ENCODE measurements at places on chromosomes 7 and 10. TPM values are rescaled to one million over a fixed set of nuclear protein-coding genes. Genes with fewer than 3 reads are reported as not detected.

GRCh38 chr10:63391812-63392211 is 74.0 kb downstream of the JMJD1C start:
- H3K36me3 ChIP-seq: peaks cover 6% of the 10 kb centered on the region
- H3K27ac ChIP-seq: no peak overlapping the region
- H3K4me3 ChIP-seq: no peak overlapping the region
- DNase-seq: no peak
- H3K4me1 ChIP-seq: no peaks in the 10 kb centered on the region

The CPVL gene
- 35.6 TPM for total RNA-seq

DNA sequence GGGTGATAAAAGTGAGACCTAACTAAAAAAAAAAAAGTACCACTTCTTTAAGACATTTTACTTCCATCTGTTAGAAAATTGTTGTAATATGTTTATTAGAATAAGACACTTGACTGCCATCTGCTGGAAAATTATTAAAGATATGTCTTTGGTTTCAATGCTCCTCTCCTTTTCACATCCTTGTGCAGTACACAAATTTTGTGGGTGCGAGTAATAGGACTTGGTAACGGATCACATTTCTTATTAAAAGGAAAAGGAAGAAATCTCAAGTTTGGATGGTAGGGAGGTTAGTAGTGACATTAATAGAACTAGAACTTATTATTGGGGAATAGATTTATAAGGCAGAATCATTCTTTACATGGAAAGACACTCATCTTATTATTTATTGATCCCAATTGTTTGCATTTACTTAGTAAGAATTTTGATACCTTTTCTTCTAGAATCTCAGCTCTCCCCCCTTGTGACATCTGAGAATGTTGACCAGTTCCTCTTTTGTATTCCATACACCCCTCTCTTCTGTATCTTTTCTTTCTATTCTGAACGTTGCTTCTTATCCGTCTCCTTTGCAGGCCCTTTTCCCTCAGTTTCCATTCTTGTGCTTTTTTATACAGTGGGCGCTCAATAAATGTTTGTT is 43.0 kb upstream of the RPA3 start:
- H3K4me1 ChIP-seq: no peaks in the 10 kb centered on the region
- H3K27me3 ChIP-seq: no peaks in the 10 kb centered on the region
- no peak overlapping the region for H3K4me3 ChIP-seq
- DNase-seq: no peak

- peaks cover 16% of the 10 kb centered on the region for H3K36me3 ChIP-seq
- H3K27ac ChIP-seq: no peak overlapping the region
- DNase-seq: no peak
- no peaks in the 10 kb centered on the region for H3K4me1 ChIP-seq
- H3K4me3 ChIP-seq: no peak overlapping the region
- H3K27me3 ChIP-seq: no peaks in the 10 kb centered on the region
Measured at GRCh38 chr7:98359395-98359794, 41.5 kb downstream of the BAIAP2L1 start.

DNA sequence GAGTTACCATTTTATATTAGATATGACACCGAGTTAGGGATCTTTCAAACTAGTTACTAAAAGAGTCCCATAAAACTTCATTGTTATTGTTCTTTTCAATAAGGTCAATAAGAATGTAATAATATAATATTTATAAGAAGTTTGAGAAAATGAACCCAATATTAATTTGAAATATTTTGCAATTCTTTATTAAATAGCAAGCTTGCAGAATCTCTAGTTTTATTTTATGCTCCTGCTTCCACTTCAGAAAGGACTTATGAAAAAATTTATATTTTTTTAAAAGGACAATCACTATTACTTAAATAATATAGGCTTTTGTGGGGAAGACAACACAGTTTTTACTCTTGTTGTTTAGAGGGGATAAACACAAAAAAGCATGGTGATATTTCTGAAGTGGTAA is 47.9 kb downstream of the LUC7L2 start:
- no peak for DNase-seq
- peaks cover 94% of the 10 kb centered on the region for H3K36me3 ChIP-seq
- H3K27me3 ChIP-seq: no peaks in the 10 kb centered on the region
- H3K4me3 ChIP-seq: no peak overlapping the region
- no peaks in the 10 kb centered on the region for H3K4me1 ChIP-seq

The EIF4H gene
- 489 TPM for total RNA-seq

- H3K4me3 ChIP-seq: no peak overlapping the region
- H3K27me3 ChIP-seq: no peaks in the 10 kb centered on the region
Measured at GRCh38 chr7:151077705-151078232, 2.8 kb downstream of the FASTK start.

The CYP17A1 gene
- total RNA-seq: not detected

The SAMD9L gene
- not detected for total RNA-seq

- H3K4me3 ChIP-seq: no peak overlapping the region
- peak; percentile 46 for DNase-seq
- no peaks in the 10 kb centered on the region for H3K36me3 ChIP-seq
- no peaks in the 10 kb centered on the region for H3K4me1 ChIP-seq
Measured at GRCh38 chr7:130356876-130357611, 12.4 kb downstream of the CPA5 start.

DNA sequence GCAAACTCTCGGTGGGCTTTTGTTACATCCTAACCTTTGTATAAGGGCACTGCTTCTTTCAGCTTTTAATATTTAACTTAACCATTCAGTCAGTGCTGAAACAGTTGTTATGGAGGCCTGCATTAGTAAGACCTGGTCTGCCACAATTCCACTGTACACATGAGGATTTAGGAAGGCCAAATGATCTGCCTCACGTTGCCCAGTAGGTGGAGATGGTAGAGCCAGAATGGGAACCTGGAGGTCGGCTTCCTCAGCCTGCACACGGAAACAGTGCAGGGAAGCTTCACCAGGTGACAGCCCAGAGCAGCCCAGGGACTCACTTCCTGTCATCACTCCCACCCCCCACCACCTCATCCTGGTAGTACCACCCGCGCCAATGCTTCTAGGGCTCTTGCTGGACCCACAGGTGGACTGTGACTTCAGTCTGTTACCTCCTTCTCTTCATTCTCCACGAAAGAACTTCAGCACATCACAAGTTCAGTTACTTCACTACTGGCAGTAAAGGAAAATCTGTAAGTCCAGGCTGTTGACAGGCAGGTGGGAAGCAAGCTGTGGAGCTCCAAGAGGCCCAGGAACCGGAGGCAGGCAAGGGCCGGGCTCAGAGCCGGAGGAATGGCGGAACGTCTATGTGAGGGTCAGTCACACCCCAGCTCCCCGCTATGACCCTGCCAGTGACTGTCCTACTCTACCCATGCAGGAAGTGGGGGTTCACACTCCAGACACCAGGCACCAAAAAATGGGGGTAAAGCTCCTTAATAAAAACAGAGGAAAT is 480.3 kb upstream of the C7orf33 start:
- no peaks in the 10 kb centered on the region for H3K27me3 ChIP-seq
- H3K27ac ChIP-seq: no peak overlapping the region
- no peaks in the 10 kb centered on the region for H3K4me1 ChIP-seq
- DNase-seq: peak; percentile 66

- no peak overlapping the region for H3K27ac ChIP-seq
- no peaks in the 10 kb centered on the region for H3K27me3 ChIP-seq
- no peak overlapping the region for H3K4me3 ChIP-seq
Measured at GRCh38 chr10:123854003-123854402, 37.6 kb downstream of the CPXM2 start.

The SP8 gene
- 4.0 TPM for total RNA-seq

GRCh38 chr10:132301371-132302330 is 6.1 kb downstream of the STK32C start:
- no peak overlapping the region for H3K27ac ChIP-seq
- H3K36me3 ChIP-seq: no peaks in the 10 kb centered on the region
- peak; percentile 36 for DNase-seq
- H3K4me3 ChIP-seq: no peak overlapping the region

DNA sequence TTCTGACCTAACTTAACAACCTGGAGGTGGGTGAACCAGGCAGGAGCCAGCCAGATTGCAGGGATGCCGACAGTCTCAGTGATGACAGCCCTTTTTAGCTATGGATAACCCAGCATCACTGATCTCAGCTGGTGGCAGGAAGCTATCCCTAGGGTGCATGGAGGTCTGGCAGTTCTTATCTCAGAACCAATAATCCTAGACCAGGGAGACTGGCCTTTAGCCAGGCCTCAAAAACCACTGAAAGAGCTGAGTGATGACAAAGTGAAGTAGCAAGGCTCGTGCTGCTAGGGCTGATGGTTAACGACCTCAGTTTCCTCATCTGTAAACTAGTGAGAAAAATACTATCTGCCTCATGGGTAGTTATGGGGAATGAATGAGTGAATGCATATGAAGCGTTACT is 112.5 kb downstream of the RALA start:
- H3K27ac ChIP-seq: no peak overlapping the region
- peaks cover 6% of the 10 kb centered on the region for H3K4me1 ChIP-seq
- H3K4me3 ChIP-seq: peak overlapping the region; percentile 39
- peaks cover 15% of the 10 kb centered on the region for H3K27me3 ChIP-seq

- H3K36me3 ChIP-seq: no peaks in the 10 kb centered on the region
- H3K4me3 ChIP-seq: peak overlapping the region; percentile 91
- no peaks in the 10 kb centered on the region for H3K4me1 ChIP-seq
Measured at GRCh38 chr10:61903928-61904344, 2.4 kb downstream of the ARID5B start.

DNA sequence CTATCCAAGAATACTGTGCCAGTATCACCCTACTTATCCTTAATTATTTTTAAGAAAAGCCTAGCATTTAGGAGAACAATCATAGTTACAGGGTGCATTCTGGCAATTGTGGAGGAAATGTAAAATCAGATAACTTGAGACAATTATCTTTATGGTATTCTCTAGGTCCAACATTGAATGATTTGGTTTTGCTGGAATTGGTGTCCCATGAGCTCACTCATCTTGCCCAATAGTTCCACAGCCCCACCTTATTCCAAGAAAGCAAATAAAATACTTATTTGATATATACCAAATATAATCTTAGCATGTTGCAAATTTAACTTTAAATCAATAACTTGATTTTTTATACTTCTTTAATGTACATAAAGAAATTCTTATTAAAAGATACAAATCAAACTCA is 65.3 kb downstream of the DGKB start:
- H3K27ac ChIP-seq: no peak overlapping the region
- H3K27me3 ChIP-seq: no peaks in the 10 kb centered on the region
- H3K36me3 ChIP-seq: no peaks in the 10 kb centered on the region
- peaks cover 5% of the 10 kb centered on the region for H3K4me1 ChIP-seq

GRCh38 chr10:96414303-96414702 is 55.5 kb upstream of the OPALIN start:
- no peaks in the 10 kb centered on the region for H3K36me3 ChIP-seq
- no peaks in the 10 kb centered on the region for H3K27me3 ChIP-seq
- H3K27ac ChIP-seq: no peak overlapping the region
- peaks cover 6% of the 10 kb centered on the region for H3K4me1 ChIP-seq
- H3K4me3 ChIP-seq: no peak overlapping the region

DNA sequence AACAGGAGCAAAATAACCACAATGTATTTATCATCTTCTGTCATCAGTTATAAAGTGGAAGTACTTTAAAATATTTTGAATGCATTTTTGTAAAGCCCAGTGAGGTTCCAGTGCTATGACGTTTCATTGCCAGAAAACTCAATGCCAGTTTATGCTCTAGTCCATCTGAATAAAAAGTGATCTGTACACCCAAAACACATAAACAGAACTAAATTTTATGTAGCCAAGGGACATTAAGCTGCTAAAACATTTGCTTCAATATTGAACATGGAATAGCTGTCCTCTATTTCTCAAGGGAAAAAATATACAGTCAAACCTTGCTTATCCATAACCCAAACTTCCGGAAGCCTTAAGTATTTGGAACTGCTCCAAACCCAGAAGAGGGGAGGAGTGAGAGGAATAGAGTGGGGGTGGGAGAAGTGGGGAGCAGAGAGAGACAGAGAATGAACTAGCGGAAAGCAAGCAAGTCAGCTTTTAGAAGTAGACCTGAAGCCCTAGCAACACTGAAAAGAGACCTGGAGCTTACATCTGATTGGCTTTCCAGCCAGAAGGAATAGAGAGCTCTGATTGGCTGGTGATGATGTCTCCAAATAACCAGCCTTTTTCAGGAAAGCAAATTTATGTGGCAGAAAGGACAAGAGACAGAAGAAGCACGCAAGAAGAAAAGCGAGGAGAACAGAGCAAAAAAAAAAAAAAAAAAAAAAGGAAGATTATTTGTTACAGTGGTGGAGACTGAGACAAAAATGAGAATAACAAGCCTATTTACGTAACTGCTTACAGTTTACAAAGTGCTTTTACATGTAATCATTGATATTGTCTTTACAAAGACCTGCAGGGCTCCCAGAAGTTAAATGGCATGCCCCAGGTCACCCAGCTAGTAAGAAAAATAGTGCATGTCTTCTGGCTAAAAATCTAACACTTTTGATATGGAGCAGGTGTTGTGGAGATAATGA is 196.0 kb downstream of the RNLS start:
- H3K4me1 ChIP-seq: peaks cover 20% of the 10 kb centered on the region
- peak overlapping the region; percentile 33 for H3K4me3 ChIP-seq
- H3K27me3 ChIP-seq: no peaks in the 10 kb centered on the region

- peaks cover 51% of the 10 kb centered on the region for H3K36me3 ChIP-seq
- no peak overlapping the region for H3K27ac ChIP-seq
- no peak overlapping the region for H3K4me3 ChIP-seq
- no peaks in the 10 kb centered on the region for H3K27me3 ChIP-seq
Measured at GRCh38 chr7:83985821-83986220, 208.8 kb downstream of the SEMA3A start.

GRCh38 chr7:55540226-55540858 is 32.0 kb downstream of the VOPP1 start:
- no peaks in the 10 kb centered on the region for H3K27me3 ChIP-seq
- H3K4me1 ChIP-seq: no peaks in the 10 kb centered on the region
- H3K36me3 ChIP-seq: no peaks in the 10 kb centered on the region

The MICU1 gene
- 41.9 TPM for total RNA-seq

DNA sequence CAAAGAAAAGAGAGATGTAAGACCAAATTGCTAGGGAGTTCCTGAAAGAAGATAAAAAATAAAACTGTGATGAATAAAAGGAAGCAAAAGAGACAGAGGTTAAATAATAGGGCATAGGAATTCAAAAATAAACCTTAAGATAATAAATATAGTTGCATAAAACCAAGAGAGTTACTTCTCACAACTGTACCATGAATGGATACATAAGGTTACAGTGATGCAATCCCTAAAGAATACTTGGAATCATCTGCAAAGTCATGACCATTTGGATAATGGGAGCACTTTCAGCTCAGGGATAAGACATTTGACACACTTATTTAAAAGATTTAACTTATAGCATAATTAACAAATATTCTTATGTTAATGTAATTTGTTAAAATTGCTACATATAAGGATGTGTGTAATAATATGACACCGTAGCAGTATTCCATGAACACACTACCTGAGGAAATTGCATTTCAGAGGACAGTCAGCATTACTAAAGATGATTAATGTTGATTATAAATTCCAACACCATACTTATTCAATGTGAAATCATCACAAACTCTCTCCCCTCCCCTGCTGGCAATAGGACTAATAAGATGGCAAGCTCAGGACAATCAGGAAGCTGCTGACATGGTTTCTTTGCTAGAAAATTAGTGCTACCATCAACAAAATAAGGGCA is 202.1 kb upstream of the AKR1E2 start:
- no peak overlapping the region for H3K4me3 ChIP-seq
- no peak for DNase-seq
- H3K36me3 ChIP-seq: no peaks in the 10 kb centered on the region
- H3K27me3 ChIP-seq: no peaks in the 10 kb centered on the region
- H3K4me1 ChIP-seq: no peaks in the 10 kb centered on the region

The LEP gene
- not detected for total RNA-seq

The FAM131B gene
- total RNA-seq: 5.4 TPM
